ENCODE measurements at places on chromosomes 2 and 18.

DNA sequence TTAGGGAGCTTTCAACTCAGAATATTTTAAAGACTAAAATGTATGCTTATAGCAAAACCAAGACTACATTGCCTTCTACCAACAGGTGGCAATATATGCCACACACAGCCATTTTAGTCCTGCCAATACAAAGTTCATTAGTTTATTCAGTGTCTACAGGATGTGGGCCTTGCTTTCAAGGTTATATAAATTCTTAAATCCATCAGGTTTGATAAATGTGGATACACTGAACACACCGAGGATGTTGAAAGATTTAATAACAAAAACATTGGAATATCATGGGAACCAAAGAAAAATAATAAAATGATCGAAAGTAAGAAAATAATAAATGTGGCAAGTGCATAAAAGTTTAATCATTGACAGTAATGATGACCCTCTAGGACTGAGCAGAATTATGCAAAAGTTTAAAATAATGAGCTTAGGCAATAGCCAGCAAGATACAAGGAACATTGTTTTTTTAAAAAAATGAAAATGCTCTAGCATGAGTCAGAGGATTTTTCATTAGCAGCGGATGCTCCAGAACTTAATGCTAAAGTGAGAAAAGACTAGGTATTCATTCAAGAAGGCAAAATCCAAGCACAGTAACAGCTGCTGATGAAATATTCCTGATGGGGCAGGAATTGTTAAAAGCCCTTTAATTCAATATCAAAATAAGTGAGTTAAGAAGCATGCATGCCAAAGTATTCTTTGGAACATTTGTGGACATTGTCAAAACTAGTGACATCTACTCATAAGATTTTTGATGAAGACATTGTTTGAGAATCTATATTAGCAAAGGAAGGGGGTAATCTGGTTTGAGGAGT, 14.2 kb downstream of the SCN9A start:
- no peak for DNase-seq

GRCh38 chr2:98234776-98235175, 111.5 kb upstream of the CNGA3 start:
- DNase-seq: no peak

- DNase-seq: no peak
Observed at GRCh38 chr2:54372361-54372760, 83.8 kb upstream of the SPTBN1 start.

DNA sequence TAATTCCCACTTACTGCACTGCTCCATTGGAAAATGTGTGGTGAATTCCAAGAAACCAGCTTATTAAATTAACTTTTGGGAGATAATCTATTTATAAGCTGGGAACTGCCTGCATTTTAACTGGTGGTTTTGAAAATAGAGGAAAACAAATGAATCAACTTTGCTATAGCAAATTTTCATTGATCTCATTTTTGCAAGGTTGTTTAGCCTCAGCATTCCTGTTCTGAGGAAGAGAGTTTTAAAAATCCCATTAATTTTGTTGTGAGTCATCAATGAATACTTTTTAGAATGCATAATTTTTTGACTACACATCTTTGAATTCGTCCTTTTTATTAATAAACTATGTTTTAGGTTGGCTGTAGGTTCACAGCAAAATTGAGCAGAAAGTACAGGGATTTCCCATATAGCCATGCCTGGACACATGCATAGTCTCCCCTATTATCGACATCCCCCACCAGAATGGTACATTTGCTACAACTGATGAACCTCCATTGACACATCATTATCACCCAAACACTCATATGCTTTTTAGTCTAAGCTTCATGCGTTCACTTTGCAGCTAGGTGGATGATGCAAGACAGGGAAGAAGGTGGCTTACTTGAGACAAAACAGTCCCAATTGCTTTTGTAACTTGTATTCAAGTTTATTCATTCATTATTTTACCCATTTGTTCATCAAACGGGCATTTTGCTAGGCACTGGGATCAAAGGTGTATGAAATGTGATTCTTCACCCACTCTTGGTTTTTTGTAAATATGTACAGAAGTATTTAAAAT, 106.9 kb downstream of the ZNF521 start:
- DNase-seq: no peak

DNA sequence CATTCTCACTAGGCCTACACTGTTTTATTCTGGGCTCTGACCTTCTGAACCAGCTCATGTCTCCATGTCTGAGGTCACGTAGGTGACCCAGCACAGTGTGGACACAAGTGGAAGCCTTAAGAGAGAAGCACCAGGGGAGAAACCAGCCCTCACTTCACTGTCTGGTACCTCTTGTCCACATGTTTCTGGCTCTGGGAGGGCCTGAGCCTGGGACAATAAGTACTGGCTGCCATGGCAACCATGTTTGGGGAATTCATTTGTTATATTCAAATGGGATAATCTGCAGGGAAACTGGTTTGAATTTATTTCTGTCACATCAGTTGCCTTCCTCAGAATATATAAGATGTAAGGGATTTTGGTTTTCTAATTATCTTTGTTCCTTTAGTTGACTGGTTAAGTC, 23.3 kb downstream of the MYO3B start:
- DNase-seq: no peak

DNA sequence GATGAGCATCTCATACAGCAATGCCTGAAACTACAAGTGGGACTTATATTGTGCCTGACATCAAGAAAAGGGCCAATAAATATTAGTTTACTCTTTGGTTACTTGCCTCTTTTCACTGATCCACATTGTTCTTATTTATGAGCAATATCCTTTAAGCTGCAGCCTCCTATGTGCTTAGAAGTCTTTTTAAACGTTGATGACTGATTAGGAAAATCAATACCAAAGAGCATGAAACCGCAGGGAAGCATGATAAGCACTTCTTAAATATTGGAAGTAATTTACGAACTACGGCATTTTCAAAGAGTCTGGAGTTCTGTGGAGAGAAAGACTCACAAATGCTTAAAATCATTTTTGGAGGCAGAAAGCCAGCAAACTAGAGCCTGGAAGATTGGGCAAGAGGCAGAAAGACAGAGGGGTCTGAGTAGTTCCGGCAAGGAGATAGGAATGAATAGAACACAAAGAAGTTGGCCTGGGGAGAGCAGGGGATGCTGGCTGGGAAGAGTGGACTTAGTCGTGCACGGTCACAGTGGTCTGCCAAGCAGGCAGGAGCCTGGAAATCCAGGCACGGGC, 122.6 kb upstream of the NOSTRIN start:
- DNase-seq: no peak

GRCh38 chr2:148978706-148979105, 59.8 kb upstream of the LYPD6B start:
- DNase-seq: no peak

GRCh38 chr2:28750316-28751251, 1.0 kb upstream of the PPP1CB start:
- no peak for DNase-seq

DNA sequence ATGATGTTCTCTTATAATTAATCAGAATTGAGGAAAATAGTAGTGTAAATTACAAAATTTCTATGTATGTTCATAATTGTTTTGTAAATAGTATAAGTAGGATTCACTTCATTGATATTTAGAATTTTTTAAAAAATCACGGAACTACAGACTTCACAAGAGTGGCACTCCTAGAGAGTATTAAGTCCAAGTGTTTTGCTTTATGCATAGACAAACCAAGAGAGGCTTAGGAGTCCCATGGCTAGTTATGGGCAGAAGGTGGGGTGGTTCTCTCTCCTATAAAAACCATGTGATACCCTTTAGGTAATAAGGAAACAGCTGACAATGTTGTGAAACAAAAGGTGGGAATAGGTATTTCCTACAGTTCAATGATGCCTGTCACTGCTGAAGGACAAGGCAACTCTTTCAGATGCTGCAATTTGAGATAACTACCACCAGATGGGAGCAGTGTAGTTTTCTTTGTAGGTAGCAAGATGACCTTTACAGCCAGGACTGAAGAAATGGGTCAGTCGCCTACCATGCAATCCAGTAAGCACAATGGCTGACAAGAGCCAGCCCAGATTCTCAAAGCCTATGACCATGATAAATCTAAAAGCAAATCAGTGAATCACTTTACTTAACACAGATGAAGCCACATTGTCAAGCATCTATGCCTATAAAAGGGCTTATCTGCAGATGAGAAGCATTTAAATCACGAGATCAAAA, 83.9 kb downstream of the AAK1 start:
- no peak for DNase-seq

DNA sequence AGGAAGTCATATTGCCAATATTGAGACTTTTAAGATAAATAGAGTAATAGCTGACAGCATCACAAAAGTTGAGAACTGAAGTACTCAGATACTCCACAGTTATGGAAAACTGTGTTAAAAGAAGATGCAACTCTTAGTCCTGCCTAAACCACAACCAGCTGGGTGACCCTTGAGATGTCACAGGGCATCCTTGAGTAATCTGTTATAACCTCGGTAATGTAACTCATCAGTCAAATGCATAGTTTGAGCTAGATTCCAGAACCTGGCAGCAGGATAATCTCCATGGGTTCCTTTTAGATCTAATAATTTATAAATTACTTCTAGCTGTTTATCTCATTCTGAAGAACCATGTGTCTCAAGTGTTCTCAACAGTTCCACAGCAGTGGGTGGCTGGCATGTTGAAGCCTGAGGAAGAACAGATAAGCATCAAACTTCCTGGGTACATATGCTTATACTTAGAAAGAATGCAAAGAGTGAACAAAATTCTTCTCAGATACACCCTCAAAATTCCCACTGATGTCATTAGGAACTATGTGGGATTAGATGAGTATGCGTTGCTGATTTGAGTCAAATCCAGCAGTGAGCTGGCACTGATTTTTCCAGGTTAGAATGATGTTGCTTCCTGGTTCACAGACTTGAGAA, 304.1 kb upstream of the ERBB4 start:
- no peak for DNase-seq

- no peak for DNase-seq
Observed at GRCh38 chr2:141271346-141271745, 859.5 kb downstream of the LRP1B start.

- DNase-seq: no peak
Observed at GRCh38 chr2:148006249-148007007, 14.1 kb downstream of the ORC4 start.

- no peak for DNase-seq
Observed at GRCh38 chr2:196827356-196827755, 18.2 kb upstream of the C2orf66 start.

DNA sequence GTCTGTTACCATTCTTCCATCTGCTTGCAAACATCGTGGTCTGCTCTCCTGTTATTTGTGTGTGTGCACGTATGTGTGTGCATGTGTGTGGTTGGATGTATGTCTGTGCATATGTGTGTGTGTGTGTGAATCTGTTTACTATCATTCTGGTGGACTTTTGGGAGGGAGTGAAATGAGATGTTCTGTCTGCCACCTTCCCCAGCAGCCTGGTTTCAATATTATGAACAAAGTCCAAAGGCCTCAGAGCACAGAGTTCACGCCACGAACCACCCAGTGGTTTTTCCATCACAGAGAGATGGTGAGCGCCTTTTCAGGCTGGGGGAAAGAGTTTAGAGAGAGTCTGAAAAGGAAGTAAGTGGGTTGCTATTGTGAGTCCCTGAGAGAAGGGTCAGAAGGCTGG, 67.1 kb upstream of the YWHAQ start:
- no peak for DNase-seq

GRCh38 chr2:28084564-28084963, 194.0 kb downstream of the BABAM2 start:
- DNase-seq: no peak

DNA sequence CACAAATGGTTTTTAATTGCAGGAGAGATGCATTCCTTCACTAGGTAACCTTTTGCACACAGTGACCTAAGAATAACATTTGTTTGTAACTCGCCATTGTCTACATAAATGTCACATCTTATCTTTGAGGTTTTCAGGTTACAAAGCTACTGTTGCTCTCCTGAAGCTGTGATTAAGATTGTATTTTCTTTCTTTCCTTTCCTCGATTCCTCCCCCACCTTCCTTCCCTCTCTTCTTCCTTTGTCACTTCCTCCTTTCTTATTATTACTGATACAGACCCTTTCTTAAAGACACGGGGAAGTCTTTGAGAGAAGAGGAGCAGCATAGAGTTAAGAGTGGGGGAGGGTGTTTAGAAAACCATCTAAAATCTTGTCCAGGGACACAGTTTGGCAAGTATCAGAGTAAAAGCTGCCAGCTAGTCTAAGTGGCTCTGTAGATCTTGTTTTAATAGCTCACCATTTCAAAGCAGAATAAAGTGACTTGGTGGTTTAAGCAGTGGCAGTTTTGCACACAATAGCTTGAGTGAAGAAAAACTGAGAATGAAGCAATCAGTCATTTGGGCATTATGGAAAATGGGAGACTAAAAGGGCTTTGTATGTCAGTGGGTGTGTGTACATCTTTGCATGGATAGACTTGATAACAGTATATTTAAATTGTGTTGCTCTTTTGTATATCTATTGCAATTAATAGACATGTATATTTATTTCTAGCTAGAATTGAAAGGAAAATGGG, 10.9 kb downstream of the CERS6 start:
- DNase-seq: no peak

DNA sequence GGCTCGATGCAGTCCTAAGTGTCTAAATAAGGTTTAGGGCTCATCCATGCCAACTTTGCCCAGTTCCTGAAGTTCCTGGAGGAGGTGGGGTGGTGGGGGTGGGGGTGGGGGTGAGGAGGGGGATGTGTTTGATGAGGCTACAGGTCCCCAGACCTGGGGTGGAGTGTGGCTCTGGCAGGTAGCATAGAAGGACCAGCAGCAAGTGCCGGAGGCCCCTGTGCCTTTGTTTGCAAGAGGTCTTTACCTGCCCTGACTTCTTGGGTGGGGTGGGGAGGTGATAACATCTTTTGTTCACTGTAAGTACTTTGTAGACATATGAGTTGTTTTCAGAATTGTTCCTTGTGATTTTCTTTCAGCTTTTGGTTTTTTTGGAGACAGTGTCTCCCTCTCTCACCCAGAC, 10.0 kb downstream of the SH3BP4 start:
- DNase-seq: no peak

GRCh38 chr2:225019105-225019504, 23.2 kb downstream of the DOCK10 start:
- DNase-seq: no peak

DNA sequence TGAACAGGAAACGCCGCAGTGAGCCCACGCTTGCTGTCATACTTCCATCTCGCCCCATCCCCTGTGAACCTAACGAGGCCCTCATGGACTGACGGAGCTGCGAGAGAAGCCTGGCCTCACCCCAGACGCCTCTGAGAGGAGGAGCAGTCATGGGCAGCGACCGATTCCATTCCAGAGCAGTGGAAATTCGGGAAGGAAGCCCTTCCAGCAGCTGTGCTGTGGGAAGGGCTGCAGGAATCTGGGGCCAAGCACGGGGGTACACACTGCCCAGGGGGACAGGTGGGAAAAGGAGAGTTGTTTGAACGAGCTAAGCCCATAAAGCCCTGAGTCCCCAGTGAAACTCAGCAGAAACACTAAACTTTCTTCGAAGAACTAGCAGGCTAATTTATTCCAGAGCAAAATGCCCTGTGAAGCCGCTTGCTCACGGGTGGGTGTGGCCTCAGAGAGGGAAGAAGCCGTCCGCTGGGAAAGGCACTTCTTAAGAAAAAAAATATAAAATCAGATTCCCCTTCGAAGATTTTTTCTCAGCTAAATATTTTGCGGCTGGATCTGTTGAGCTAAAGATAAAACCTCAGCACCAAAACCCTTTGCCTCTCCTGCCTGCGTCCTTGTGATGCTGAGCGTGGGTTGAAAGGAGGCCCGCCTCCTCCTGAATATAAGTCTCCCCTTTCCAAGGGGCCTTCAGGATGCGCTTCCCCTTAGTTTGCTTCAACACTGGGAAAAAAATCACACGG, 38.2 kb downstream of the ANKMY1 start:
- no peak for DNase-seq

GRCh38 chr2:229734410-229734809, 20.1 kb upstream of the DNER start:
- DNase-seq: no peak

GRCh38 chr2:170930131-170930990, 1.3 kb downstream of the GORASP2 start:
- no peak for DNase-seq

Measured in CMK (cell line).